HFFc6 (cell line): ENCODE measurements at places on chromosomes 13 and 19.

DNA sequence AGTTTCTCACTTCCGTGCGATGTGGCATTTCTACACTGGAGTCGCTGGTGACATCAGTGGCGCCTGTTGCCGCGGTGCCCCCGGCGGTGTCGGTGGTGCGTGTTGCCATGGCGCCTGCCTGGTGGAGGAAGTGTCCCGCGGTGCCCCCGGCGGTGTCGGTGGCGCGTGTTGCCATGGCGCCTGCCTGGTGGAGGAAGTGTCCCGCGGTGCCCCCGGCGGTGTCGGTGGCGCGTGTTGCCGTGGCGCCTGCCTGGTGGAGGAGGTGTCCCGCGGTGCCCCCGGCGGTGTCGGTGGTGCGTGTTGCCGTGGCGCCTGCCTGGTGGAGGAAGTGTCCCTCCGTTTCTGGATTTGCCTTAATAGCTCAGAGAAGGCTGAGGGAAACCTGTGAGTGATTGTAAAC lies 127.6 kb downstream of the KDM4B start:
- no peak overlapping the region for H3K4me3 ChIP-seq
- peaks cover 46% of the 10 kb centered on the region for H3K36me3 ChIP-seq
- peaks cover 2% of the 10 kb centered on the region for H3K27me3 ChIP-seq
- DNase-seq: no peak
- no peaks in the 10 kb centered on the region for H3K4me1 ChIP-seq
- H3K27ac ChIP-seq: no peak overlapping the region

GRCh38 chr13:26246154-26246553 lies 7.8 kb upstream of the CDK8 start:
- H3K36me3 ChIP-seq: no peaks in the 10 kb centered on the region; the same call in 1 of the 2 replicates
- H3K27ac ChIP-seq: no peak overlapping the region
- H3K4me1 ChIP-seq: no peaks in the 10 kb centered on the region
- H3K27me3 ChIP-seq: peaks cover 3% of the 10 kb centered on the region; the same call in 1 of the 2 replicates

GRCh38 chr19:45020071-45020470 lies 18.8 kb upstream of the CLASRP start:
- no peak overlapping the region for H3K27ac ChIP-seq
- no peak overlapping the region for H3K4me3 ChIP-seq
- no peaks in the 10 kb centered on the region for H3K27me3 ChIP-seq
- H3K4me1 ChIP-seq: peaks cover 9% of the 10 kb centered on the region
- no peaks in the 10 kb centered on the region; the same call in 1 of the 2 replicates for H3K36me3 ChIP-seq

- peak overlapping the region; percentile 80; the same call in 1 of the 2 replicates for H3K27ac ChIP-seq
- H3K4me3 ChIP-seq: peak overlapping the region; percentile 85
- H3K36me3 ChIP-seq: no peaks in the 10 kb centered on the region
- H3K27me3 ChIP-seq: no peaks in the 10 kb centered on the region; the same call in 1 of the 2 replicates
- peaks cover 30% of the 10 kb centered on the region for H3K4me1 ChIP-seq
These were observed 1.2 kb downstream of the TNFRSF19 start for GRCh38 chr13:23571431-23571830.

GRCh38 chr13:50130123-50130946 lies 115.1 kb downstream of the KCNRG start:
- peaks cover 31% of the 10 kb centered on the region for H3K4me1 ChIP-seq
- no peak for DNase-seq
- no peak overlapping the region for H3K27ac ChIP-seq
- H3K4me3 ChIP-seq: peak overlapping the region; percentile 69
- peaks cover 67% of the 10 kb centered on the region for H3K27me3 ChIP-seq

- no peaks in the 10 kb centered on the region for H3K4me1 ChIP-seq
- no peak overlapping the region for H3K27ac ChIP-seq
- peaks cover 1% of the 10 kb centered on the region; the same call in 1 of the 2 replicates for H3K36me3 ChIP-seq
- H3K4me3 ChIP-seq: no peak overlapping the region
- H3K27me3 ChIP-seq: peaks cover 9% of the 10 kb centered on the region
- DNase-seq: peak; percentile 33
These were observed 46.7 kb downstream of the NOTCH3 start for GRCh38 chr19:15154002-15154612.
